ENCODE measurements at places on chromosomes 2 and 18. TPM values are rescaled to one million over a fixed set of nuclear protein-coding genes. Genes with fewer than 3 reads are reported as not detected.

PTRHD1 gene
- total RNA-seq: 33.4 TPM

AKAIN1 gene
- total RNA-seq: not detected

RAB17 gene
- 0.62 TPM for total RNA-seq

DNPEP gene
- 83.0 TPM for total RNA-seq

NOSTRIN gene
- not detected for total RNA-seq

TMEM247 gene
- total RNA-seq: not detected

REG1A gene
- not detected for total RNA-seq

CRYBA2 gene
- 1.3 TPM for total RNA-seq

- DNase-seq: no peak
These were observed 3.8 kb downstream of the PPP1CB start for GRCh38 chr2:28755421-28755820.

- DNase-seq: no peak
These were observed 116.3 kb upstream of the SCN7A start for GRCh38 chr2:166610180-166610912.

DNA sequence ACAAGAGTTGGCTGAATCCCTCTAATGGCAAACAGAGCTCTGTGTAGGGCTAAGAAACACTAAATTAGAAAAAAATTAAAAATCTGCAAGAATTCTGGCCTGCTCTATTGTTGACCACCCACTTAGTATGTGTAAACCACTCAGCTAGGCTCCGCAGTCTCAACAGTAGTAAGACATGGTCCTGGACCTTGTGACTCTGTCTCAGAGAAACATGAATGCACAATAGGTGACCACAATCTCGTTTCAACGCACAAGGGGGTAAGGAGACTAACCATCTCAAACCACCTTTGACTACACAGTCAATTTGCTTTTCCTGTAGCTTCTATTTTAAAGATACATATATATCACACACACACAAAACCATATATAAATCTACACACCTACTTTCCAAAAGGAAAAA, 16.5 kb downstream of the SEPTIN10 start:
- DNase-seq: no peak

DNA sequence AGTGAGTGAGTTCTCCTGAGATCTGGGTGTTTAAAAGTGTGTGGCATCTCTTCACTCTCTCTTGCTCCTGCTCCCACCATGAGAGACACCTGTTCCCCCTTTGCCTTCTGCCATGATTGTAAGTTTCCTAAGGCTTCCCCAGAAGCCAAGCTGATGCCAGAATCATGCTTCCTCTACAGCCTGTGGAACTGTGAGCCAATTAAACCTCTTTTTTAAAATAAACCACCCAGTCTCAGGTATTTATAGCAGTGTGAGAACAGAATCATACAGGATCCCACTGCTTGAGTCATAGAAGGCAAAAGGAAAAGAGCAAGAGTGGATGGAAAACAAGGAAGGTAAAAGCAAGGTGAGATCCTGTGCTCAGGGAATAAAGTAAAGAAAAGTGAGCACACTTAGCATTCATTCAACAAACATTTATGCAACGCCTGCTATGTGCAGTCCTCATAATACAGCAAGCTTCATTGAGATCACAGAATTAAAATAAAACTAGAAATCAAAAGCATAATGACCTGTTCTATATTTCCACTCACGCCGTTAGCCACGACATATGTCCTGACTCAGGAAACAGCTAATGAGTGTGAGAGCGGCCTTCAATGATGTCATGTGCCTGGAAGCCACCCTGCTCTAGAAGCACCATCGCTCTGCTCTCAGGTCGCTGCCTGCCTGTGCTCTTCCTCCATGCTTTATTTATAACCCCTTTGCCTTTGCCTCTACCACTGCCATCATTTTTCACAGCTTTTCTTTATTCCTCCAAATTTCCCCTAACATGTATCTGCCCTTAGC, 11.3 kb upstream of the COPS8 start:
- no peak for DNase-seq

DNA sequence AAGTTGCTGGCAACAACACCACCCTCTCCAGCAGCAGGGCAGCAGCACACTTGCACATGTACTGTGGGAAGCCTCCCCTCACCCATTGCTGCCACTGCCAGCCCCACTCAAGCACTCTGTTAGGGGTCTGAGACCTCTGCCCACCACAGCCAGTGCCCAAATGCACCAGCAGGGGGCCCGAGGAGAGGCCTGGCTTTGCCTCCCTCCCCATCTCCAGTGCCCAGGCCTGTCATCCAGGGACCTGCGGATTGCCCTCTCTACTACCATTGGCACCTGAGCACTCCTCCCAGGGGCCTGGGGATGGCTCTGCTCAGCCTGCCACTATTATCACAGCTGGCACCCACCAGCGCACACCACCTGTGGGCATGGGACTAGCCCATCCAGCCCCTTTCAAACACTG, 175.7 kb downstream of the PMAIP1 start:
- DNase-seq: no peak

GRCh38 chr2:137967042-137967441, 2.8 kb downstream of the HNMT start:
- no peak for DNase-seq

GRCh38 chr2:170362871-170363631, 185.1 kb downstream of the MYO3B start:
- peak; percentile 44 for DNase-seq

GRCh38 chr2:238146884-238147544, 8.5 kb downstream of the KLHL30 start:
- DNase-seq: no peak

DNA sequence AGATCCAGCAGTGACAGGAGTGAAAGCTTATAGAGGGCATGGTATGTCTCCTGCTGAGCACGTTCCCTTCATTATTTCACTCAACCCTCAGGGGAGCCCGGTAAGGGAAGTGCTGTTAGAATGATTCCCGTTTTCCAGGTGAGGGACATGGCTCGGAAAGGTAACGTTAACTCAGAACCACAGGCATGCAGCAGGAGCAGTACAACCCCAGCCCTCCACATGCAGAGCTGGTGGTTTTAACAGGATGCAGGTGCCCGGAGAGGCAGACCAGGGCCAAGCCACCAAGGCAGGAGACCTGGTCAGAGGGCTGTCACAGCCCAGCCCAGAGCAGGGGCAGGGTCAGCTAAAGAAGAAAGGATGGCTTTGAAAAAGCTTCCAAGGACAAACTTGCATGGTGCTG, 268.5 kb downstream of the SH3BP4 start:
- no peak for DNase-seq

- no peak for DNase-seq
These were observed 30.5 kb downstream of the GCKR start for GRCh38 chr2:27527182-27527581.

DNA sequence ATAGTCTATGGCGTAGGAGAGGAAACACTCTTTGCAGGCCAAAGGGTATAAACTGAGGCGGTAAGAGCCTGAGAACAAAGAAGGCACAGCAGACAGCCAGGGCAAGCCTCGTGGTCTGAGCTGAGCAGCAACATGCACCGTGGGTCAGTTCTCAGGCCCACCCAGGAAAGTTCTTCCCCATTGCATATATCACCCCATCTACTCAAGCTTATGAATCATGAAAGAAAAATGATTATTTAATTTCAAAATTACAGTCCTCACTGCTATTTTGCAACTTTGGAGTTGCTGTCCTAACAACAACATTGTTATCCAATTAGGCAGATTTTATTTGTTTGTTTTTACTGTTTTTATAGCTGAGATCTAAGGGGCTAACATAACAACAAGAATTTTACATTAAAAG, 54.7 kb upstream of the RIOK3 start:
- DNase-seq: no peak

DNA sequence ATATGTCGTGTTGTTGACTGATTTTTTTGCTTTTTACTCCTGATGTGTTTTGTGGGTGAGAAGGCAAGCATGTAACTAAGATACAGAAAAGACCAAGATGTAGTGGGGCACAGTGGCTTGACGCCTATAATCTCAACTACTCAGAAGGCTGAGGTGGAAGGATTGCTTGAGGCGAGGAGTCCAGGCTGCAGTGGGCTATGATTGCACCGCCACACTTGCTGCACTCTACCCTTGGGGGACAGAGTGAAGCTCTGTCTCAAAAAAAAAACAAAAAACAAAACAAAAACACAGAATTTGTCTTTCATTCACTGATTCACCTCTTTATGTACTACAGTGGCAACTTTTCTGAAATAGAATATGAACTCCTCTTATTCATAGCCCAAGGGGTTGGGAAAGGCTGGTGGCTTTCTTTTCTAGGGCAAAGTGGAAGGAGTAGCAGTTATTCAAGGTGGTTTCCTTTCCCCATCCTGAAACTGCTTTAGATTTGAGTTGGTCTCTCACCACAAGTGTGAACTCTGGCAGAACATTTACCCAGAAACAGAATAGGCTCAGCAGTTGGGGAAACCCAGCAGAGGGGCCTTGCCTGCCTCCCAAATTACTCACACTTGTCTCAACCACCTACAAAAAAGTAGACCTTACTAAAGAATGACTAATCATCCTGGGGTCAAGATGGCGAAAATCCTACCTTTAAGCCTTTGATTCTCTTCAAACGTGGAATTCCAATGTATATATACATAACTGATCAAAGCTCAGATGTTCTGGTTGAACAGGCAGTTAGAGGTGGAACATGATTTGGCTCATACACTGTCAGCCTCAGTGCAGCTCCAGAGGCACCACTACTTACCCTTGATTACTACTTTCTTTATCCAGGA, 6.5 kb downstream of the TANK start:
- no peak for DNase-seq

- DNase-seq: no peak
These were observed 74.8 kb downstream of the DYSF start for GRCh38 chr2:71528131-71528591.

- DNase-seq: no peak
These were observed 87.1 kb downstream of the TNS1 start for GRCh38 chr2:217915706-217916105.

- DNase-seq: no peak
These were observed 50.5 kb downstream of the DDX1 start for GRCh38 chr2:15642011-15642814.

DNA sequence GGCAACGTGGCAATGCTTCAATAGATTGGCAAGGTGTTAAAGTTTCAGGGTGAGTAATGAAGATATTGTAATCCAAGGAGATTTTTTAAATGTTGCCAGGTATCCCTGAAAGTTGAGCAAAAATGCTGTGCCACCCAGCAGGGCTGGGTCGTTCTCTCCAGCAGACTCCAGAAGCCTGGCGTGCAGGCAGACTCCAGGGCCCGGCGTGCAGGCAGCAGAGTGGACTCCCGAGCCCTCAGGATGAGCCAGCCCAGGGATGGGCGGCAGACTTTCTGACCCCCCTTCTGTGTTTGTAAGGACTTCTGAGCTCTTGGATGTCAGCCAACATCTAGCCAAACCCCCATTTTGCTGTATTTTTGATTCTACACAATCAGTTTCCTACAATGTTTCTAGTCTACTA, 289.1 kb downstream of the ZNF516 start:
- DNase-seq: no peak

DNA sequence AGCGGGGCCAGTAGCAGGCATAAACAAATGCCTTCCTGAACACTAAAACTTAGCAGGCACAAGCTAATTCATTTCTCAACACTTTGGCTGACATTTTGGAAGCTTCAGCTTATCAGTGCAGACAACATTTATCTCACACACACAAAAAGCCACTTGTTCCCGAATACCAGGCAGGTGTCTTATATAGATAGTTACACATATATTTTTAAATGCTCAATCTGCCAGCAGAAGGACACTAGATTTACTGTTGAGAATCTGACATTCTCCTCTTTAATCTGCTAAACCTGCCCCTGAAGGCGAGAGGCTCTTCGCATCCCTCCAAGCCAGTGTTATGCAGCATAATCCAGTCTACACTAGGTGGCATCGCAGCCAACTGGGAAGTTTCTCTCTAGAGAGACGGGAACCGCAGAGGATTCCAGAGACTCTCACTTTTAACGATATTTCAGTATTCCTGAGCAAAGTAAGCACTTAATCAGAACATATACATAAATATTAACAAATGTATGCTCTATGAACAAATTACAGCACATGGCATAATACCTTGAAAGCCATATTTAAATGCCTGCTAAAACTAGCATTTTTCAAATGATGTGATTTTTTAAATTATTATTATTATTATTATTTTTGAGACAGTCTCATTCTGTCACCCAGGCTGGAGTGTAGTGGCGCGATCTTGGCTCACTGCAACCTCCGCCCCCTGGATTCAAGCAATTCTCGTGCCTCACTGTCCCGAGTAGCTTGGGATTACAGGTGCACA, 90.2 kb upstream of the SCG2 start:
- peak; percentile 83 for DNase-seq

GRCh38 chr2:23487735-23488492, 102.9 kb downstream of the KLHL29 start:
- DNase-seq: no peak

DNA sequence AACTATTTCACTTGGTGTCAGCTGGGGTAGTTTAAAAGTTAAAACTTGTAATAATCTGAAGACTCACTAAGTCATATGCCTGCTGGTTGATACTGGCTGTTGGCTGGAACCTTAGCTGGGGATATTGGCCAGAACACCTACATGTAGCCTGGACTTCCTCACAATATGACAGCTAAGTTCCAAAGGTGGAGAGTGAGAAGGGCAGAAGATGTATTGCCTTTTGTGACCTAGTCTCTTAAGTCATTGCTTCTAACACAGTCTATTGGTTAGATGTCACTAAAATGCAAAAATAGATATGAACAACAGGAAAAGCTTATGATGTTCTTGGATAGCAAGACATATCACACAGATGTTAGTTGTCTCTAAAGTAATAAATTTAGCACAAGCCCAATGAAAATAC, 113.2 kb upstream of the CHAC2 start:
- DNase-seq: no peak

DNA sequence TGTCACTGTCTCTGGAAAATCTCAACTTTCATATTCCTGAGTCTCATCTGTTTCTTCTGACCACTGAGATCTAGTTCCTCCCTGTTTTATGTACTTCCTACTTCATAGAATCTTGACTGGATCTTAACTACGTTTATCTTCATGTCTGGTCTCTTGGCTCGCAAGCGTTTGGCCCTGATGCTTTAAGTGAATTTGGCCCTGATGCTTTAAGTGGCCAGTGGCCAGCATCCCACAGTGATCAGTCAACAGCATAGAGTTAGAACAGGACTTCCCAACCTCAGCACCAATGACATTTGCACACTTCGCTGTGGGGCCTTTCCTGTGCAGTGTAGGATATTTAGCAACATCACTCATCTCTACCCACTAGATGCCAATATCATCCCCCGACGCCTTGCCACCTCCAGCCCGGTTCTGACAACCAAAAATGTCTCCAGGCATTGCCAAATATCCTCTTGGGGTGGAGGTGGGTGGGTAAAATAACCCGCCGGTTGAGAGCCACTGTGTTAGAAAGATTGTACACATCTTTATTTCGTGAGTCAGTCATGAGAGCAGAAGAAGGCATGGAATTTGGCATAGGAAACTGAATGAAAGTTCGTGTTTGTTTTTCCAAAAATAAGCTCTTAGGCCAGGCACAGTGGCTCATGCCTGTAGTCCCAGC, 12.2 kb downstream of the TM4SF20 start:
- no peak for DNase-seq

DNA sequence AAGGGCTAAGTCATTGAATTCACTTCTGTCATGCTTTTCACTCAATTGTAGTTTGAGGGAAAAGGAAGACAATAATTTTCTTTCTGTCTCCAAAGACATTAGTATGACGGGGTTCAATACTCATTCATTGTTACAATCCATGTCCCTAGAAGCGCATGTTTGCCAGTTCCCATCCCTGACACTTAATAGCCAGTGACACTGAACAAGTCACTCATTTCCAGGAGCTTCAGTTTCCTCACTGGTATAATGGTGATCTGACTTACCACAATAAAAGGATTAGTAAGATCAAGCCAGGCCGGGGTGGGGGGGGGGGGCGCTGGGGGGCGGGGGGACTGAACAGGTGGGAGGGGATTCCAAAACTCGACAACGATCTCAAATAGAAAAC, 144.8 kb upstream of the MAP3K20 start:
- DNase-seq: no peak

Data from A673 (cell line).